Occipital lobe (tissue), 3 donors: ENCODE measurements at places on chromosomes 7 and 10.

GRCh38 chr7:39754326-39755120 lies 131.2 kb downstream of the RALA start:
- DNase-seq: no peak

DNA sequence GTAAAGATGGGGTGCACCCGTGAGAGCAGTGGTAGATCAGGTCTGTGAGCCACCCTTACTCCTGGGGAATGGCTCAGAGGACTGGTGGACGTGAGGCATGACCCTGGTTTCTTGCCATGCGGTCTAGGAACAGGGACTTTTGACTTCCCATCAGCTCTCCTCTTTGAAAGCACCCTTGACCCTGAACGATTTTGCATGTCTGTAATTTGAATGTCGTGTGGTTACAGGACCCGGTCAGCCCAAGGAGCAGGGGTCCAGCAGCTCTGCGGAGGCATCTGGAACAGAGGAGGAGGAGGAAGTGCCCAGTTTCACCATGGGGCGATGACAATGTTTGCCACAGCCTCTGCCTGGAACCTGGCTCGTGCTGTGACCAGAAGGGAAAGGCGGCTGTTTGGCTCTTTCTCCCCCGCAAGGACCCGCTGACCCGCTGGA lies 8.6 kb upstream of the ORAI2 start:
- no peak for DNase-seq

DNA sequence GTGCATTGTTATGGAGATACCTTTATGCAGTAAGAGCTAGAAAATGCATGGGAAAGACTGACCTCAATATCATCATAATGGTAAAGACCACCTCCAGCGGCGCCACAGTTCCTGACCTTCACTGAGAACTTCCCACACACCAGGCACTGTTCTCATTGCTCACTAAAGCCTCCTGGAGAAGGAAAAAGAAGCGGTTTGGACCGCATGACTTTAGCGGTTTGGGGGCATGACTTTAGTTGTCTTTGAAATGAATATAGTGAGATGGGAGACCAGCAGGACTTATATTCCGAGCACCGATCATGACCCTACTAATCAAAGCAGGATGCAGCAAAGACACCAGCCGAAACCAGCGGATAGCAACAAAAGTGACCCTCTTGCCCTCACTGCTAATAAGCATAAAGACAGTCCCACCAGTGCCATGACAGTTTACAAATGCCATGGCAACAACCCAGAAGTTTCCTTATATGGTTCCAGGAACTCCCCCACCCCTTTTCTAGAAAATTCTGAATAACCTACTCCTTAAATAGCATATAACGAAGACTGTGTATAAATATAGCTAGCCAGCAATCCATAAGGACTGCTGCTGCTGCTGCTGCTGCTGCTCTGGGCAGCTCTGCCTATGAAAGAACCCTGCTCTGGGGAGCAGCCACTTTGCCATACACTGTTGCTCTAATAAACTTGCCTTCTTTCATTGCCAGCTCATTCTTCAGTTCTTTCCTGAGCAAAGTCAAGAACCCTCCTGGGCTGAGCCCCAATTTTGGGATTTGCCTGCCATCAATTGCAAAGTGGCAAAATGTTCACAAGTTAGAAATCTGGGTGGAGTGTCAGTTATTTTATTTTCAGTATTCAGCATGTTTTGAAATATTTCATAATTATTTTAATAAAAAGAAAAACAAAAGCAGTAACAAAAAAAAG lies 694.1 kb downstream of the SUGCT start:
- DNase-seq: no peak

GRCh38 chr7:139118234-139118804 lies 8.8 kb upstream of the ZC3HAV1 start:
- no peak for DNase-seq

- peak; percentile 82 for DNase-seq
Observed at GRCh38 chr10:102120142-102120990, at the start of gene LDB1. Gene LDB1, minus strand, starts transcription at chr10:102120368. Its CDS starts 258 bp downstream, at chr10:102120110.
